ENCODE measurements at places on chromosomes 7 and 10.

DNA sequence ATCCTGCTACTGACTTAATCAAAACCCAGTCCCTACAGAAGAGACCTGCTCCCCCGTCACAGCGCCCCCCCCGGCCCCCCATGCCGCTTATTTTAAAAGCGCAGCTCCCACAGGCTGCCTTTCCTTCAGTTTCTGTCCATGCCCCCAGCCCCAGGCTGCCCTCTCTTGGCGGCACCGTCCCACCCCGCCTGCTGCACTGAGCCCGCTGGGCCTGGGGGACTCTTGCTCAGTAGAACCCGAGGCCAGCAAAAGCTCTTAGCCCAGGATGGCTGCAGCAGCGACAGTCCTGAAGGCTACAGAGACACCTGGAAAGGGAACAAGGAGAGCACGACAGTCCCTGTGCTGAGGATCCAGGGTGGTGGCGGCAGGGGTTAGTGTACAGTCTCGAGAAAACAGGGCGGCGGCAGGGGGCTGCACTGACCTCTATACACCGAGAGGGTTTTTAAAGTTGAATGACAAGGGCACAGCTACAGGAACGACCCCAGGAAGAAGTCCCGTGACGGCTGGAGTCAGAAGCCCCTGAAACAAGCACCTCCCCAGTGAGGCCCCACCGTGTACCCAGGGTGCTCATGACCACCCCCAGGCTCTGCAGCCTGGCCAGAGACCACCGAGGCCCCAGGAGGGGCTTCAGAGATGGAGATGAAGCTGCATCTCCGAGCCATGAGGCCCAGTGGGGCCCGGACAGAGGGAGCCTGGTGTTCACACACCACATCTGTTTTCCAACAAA lies 54.4 kb downstream of the ZRANB1 start:
- peak; percentile 35 for DNase-seq

GRCh38 chr7:83613232-83613631 lies 35.7 kb downstream of the SEMA3E start:
- no peak for DNase-seq

DNA sequence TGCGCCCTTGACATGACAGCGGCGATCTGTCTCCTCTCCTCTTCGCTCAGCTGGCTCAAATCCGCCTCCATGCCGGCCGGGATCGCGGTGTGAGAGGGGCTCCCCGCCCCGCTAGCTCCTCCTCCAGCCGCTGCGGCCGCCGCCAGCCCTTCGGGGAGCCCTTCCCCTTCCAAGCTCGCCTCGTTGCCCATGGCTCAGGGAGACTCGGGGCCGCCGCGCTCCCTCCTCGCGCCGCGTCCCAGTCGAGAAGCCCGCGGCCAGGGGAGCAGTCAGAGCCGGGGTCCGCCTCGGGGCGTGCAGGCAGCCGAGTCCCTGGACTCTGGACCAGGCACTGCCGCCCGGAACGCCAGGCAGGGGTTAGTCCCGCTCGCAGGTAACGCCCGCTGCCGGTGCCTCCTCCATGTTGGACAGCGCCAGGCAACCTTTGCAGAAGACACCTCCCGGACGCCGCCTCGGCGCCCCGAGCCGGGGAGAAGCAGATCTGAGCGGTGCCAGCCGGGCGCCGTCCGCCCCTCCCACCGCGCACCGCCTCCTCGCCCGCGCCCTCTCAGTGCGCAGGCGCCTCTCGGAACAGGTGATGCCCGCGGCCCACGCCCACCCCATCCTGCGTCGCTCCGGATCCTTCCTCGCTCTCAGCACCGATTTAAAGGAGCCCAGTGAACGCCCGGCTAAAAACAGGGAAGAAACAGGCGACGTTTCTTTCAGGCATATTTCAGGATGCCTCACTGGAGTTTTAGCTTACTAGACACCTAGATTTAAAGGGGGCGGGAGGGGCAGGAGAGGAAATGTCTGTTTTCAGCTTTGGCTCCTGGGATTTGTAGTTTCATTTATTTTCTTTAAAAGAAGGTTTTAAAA lies at the start of gene PCLO:
PCLO (minus strand) TSS at position 483 of the 855 bp plus-strand sequence; CDS start at position 191, 292 bp downstream.
- peak; percentile 94 for DNase-seq

DNA sequence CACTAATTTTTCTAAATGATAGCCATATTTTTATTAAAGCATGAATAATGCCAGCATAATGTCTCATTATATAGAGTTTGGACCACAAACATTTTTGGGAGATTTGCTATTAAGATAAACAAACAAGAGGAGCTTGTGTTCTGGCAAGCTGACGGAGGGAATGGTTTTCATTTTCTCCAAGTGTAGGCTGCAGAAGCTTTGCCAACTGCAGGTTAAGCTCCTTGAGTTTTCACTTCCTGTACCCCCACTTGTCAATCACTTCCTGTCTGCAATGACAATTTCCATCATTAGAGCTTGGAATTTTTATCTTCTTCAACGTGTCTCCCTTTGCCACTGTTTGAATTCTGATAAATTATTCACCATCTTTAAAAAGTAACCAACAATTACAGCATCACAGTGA lies 13.4 kb downstream of the EBF3 start:
- no peak for DNase-seq

GRCh38 chr10:48309711-48310226 lies 3.3 kb downstream of the MAPK8 start:
- no peak for DNase-seq

DNA sequence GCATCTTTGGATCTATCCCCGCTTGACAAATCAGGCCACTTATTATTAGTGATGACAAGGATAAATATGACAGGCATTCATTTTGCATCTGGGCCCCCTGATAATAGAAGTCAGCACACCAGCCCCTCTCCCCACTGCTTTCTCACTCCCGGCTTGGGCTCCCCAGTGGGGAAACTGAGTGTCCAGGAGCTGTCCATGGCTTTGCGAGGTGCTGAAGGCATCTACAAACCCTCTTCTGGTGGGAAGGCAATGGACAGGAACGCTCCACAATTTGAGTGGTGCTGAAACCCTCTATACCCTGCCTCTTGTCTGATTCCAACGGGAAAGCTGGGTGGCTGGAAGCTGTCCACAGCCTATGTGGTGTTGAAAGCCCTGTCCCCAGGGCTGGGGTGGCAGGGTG lies 61.7 kb upstream of the PCBD1 start:
- DNase-seq, result no peak

- peak; percentile 77 for DNase-seq
Observed at GRCh38 chr10:93993782-93994437, at the start of gene PLCE1. PLCE1 (plus strand) TSS chr10:93993931; CDS start chr10:94031047, 37,116 bp downstream.

- DNase-seq, result no peak
Observed at GRCh38 chr10:77685432-77685831, 47.8 kb upstream of the KCNMA1 start.

GRCh38 chr7:66170309-66171231 lies 34.6 kb upstream of the TPST1 start:
- no peak for DNase-seq
